ENCODE measurements at places on chromosomes 16 and 17.

DNA sequence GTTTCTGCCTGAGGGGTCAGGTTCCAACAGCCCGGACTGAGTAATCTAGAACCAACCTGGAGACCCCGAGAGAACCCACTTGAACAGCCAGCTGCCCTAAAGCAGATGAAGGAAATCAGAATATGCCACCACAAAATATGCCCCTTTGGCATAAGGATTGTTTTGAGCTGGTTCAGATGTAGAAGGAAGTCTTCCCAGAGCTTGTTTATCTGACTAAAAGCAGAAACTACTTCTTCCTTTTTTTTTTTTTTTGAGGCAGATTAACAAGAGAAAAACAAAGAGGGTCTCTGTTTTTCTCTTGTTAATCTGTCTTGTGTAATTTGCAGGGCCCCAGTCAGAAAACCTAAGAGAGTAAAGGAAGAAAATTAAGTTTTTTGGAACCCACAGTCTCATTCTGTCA lies 53.0 kb downstream of the PECAM1 start:
- DNase-seq, result no peak

DNA sequence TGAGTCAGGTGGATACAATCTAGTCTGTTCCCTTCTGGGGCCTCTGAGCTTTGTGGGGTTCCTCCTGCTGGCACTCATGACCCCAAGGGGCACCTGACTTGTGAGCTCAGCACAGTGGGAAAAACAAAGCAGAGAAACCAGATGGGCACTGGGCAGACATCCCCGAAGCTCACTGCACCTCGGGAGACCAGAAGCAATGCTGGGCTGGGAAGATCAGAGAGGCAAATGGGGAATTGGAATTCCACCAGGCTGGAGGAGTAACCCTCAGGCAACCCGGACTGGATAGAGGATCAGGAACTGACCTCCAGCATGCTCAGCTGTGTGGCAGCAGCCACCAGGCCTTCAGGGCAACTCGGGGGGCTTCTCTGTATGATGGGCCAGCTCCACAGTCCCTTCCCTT lies 50.3 kb downstream of the ABCC12 start:
- DNase-seq, result no peak

DNA sequence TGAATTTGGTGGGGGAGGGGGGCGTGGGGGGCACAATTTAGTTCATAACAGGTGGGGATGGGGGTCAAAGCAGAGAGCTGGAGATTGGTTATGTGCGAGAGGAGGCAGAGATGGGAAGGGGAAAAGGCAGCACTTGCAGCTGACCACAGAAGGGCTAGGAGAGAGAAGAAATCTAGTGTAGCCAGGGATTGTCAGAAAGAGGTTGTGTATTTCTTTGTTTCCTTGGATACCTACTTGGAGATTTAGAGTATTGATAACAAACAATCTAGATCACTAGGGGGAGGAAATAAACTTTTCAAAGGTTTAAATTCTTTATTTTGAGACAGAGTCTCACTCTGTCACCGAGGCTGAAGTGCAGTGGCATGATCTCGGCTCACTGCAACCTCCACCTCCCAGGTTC lies 47.1 kb upstream of the YPEL2 start:
- no peak for DNase-seq

DNA sequence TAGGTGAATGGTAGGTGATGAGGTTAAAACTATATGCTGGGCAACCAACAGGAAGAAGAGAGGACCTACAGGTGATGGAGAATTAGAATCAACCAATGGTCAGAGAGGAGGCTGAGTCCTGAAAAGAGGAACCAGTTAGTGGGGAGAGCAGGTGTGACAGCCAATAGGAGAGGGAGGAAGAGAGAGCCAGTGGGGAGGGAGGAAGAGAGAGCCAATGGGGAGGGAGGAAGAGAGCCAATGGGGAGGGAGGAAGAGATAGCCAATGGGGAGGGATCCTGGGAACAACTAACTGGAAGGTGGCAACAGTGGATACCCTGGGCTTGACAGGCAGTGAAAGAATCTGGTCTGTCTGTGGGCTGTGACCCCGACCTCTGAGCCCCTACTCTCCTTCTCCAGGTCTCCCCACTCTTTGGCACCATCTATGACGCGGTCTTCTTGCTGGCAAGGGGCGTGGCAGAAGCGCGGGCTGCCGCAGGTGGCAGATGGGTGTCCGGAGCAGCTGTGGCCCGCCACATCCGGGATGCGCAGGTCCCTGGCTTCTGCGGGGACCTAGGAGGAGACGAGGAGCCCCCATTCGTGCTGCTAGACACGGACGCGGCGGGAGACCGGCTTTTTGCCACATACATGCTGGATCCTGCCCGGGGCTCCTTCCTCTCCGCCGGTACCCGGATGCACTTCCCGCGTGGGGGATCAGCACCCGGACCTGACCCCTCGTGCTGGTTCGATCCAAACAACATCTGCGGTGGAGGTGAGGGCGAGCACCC lies 3.7 kb downstream of the GUCY2D start:
- DNase-seq, result no peak

DNA sequence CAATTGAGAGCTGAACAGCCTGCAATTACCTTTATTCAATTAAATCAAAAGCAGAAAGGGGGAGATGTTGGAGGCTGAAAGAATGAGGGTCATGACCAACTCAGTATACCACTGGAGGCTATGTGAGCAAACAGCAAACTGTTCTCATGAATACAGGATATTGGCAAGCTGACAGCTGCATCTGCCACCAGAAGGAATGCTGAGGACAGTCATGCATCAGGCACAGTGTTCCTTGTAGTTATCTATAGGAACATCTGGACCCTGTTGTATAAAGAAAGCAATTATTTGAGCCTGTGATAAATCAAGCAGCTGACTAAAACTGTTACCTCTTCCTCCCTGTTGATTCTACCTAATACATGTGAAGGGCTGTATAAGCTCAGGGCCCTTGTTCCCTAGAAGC lies 2064.6 kb downstream of the TP53TG3F start:
- DNase-seq, result no peak

GRCh38 chr16:83992624-83993023 lies 24.6 kb downstream of the NECAB2 start:
- DNase-seq, result no peak

DNA sequence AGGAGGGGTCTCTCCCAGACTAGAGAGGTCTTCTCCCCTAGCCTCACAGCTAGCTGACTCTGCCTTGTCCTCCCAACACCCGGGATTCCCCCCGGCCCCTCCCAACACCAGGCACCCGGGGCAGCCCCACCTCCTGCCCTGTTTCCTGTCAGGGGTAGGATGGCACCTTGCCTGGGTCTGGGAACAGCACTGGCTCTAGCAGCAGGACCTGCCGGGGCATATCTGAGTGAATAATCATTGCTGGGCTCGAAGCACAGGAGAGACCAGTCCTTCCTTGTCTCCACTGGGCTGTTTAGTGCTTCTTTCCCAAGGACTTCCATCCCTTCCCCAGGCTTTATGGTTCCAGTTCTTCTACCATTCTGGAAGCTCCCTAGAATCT lies 25.7 kb downstream of the MINK1 start:
- DNase-seq, result no peak

- DNase-seq, result no peak
These were observed 7.5 kb upstream of the ITGAX start for GRCh38 chr16:31347445-31347844.

DNA sequence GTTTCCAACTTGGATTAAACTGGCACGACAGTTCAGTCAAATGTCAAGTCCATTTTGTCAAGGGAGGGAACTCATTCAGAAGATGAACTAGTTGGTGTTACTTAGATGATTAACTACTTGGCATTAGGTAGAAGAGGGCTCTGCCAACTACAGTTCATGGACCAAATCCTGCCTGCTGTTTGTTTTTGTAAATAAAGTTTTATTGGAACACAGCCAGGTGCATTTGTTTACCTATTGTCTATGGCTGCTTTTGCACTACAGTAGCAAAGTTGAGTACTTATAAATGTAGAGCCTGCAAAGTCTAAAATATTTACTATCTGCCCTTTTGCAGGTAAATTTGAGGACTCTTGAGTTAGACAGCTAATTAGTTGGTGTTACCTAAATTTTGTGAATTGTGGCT lies 410.0 kb downstream of the MAF start:
- DNase-seq, result no peak

GRCh38 chr16:55663765-55664677 lies 8.2 kb downstream of the SLC6A2 start:
- no peak for DNase-seq

GRCh38 chr16:35195173-35195863 lies 1735.9 kb downstream of the TP53TG3F start:
- no peak for DNase-seq

DNA sequence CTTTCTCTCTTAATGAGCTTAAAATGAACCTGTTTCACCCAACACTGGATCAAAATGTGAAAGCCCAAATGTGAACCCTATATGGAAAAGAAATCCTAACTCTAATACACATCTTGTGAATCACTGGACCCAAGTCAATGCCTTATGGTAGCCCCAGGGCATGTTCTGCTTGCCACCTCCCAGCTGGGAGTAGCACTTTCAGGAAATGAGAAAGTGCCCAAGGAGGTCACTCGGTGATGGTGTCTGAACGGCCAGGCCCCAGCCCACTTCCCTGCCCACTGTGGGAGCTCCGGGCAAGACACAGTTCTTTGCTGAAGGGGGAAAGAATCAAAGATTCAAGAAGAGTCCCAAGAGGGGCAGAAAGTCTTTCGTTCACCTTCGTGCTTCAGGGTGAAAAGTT lies 46.1 kb downstream of the GTF3C1 start:
- no peak for DNase-seq

DNA sequence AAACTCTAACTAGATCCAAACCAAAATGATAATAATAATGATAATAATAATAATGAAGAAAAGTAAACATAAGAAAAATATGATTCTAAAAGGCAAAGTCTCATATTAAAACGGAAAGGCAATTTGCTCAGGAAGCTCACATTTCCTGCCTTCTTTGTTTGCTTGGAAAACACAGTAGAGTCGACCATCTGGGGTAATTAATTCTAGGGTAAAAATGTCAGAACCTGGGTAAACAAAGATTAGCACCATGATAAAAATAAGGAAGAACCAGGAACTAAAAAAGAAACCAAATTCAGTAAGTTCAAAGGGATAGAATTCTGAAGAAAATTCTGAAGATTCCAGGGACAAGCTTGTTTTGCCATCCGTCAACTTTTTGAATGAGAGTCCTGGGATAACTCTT lies 16.2 kb downstream of the KRABD2 start:
- no peak for DNase-seq

GRCh38 chr16:66001432-66001831 lies 365.1 kb upstream of the CDH5 start:
- DNase-seq, result no peak

DNA sequence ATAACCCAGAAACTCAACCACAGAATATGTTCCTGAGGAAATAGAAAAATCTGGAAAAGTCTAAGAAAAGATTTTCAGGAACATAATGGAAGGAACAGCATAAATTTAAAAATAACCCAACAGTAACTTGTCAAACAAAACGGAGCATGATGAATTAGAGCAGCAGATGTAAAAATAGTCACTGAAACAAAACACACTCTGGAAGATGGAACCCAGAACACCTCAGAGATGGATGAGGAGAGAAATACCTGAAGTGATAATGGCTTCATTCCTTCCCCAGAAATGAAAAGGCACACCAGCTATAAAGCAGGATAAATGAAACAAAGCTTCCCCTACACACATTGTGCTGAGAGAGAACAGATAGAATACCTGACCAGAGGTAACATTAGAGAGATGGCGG lies 6.3 kb downstream of the TK1 start:
- no peak for DNase-seq

GRCh38 chr16:53619235-53619634 lies 84.4 kb downstream of the RPGRIP1L start:
- DNase-seq, result no peak

DNA sequence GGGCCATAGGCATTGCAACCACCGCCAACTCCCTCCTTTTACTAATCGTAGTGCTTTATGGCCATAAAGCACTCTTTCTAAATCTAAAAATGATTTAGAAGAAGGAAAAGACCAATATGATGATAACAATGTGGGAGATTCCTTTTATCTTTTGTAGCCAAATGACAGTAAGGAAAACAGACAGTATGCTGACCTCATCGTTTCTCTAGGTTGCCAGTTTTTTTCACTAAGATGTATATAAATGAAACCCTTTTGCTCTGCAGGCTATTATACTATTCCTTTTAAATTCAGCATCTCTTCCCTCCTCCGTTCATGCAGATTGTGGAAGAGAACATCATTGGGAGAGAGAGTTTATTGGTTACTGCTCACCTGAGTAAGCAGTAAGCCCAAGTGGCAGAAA lies 25.3 kb downstream of the OTOA start:
- DNase-seq, result no peak

GRCh38 chr16:25007284-25007984 lies 7.7 kb downstream of the ARHGAP17 start:
- DNase-seq, result no peak

DNA sequence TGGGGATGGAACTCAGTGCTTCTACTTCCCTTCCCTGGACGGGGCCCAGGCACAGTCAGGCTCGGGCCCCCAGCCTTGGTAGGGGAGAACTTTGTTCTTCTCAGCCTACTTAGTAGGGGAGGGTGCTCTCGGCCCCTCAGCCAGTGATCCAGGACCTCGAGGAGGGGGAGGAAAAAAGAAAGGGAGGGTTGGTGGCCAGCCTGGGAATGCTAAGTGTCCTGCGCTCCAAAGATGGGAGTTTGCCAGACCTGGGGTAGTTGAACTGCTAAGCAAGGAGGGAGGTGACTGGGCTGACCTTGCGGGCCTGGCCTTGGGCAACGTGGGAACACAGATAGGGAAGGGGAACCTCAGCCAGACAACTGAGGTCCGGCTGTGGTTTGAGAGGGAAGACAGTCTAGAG lies 12.2 kb downstream of the ADGRG1 start:
- no peak for DNase-seq

DNA sequence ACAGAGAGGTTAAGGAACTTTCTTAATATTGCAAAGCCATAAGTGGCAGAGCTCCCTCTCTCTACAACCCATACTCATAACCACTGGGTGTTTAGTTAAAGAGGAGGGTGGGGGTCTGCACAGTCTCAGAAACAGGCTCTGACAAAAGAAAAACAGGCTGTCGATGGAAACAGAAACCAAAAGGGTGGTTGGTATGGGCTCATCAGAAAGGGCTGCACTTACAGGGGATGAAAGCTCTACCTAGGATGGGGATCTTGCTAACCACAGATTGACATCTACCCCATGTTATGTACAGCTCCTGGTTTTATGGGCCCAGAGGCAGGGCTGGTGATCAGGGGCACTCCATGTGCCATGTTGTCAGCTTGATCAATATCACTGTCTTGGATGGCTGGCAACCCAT lies 111.4 kb downstream of the CYLD start:
- no peak for DNase-seq

Data from T-helper 9 cell (primary cell).